ENCODE measurements at places on chromosomes 5 and 9. TPM values are rescaled to one million over a fixed set of nuclear protein-coding genes. Genes with fewer than 3 reads are reported as not detected.

The ST6GALNAC6 gene
- total RNA-seq = 49.4 TPM

The TMEM252 gene
- not detected for total RNA-seq

The DBH gene
- total RNA-seq = not detected

The WNK2 gene
- 123 TPM for total RNA-seq

The ITGA2 gene
- total RNA-seq = 1.4 TPM

The CORO2A gene
- total RNA-seq = 0.19 TPM

The PCDHA13 gene
- not detected for total RNA-seq

The CREB3 gene
- 25.0 TPM for total RNA-seq

The NPR3 gene
- total RNA-seq = 44.6 TPM

The CLTB gene
- total RNA-seq = 252 TPM

The EEIG1 gene
- 24.1 TPM for total RNA-seq

The ANKRD31 gene
- total RNA-seq = 0.13 TPM

The SOHLH1 gene
- not detected for total RNA-seq

The NTNG2 gene
- total RNA-seq = 7.7 TPM

The PCDHGA8 gene
- 14.0 TPM for total RNA-seq

The ANKH gene
- total RNA-seq = 233 TPM

The WNT8A gene
- not detected for total RNA-seq

The FOXD4L6 gene
- not detected for total RNA-seq

The SLCO6A1 gene
- total RNA-seq = not detected

Data from cardiac septum (tissue), 1 donor.